ENCODE measurements at places on chromosomes 7 and 10.

- DNase-seq: no peak
These were observed 75.1 kb downstream of the SEMA3D start for GRCh38 chr7:85111761-85112160.

DNA sequence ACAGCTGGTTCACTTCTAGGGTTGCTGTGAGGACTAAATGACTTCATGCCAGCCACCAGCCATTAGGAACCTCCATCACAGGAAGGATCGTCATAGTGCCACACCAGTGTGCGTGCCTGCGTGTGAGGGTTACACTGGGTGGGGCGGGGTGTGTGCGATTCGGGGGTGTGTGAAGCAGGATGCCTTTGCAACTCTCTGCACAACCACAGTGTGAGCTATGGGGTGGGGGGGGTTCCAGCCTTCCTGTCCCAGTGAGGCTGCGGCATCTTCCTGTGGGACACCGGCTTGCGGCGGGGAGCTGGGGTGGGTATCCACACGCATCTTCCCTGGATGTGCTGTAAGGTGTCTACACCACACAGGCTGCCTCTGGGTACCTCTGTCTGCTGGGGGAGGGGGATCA, 6.9 kb upstream of the ELFN1 start:
- DNase-seq: no peak

- DNase-seq: peak; percentile 20
These were observed 281.7 kb downstream of the SORCS3 start for GRCh38 chr10:104922810-104923209.

GRCh38 chr10:59087486-59087885, 89.0 kb upstream of the PHYHIPL start:
- DNase-seq: no peak

DNA sequence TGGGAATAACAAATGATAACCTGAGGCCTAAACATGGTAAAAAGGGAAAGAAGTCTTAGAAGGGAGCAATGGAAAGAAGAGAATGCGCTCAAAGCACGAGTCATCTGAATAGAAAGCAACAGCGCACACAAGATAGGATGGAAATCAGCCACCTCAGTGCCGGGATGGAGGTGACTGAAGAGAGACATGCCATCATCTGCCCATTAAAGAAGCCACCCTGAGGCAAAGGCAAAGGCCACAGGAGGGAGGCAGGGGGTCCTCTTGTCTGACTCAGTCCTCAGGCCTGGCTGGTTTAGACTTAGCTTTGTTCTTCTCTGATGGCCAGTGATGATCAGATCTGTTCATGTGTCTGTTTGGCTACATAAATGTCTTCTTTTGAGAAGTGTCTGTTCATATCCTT, 180.6 kb downstream of the CHCHD3 start:
- no peak for DNase-seq

- DNase-seq: no peak
These were observed 105.0 kb downstream of the PHTF2 start for GRCh38 chr7:77903597-77903996.

DNA sequence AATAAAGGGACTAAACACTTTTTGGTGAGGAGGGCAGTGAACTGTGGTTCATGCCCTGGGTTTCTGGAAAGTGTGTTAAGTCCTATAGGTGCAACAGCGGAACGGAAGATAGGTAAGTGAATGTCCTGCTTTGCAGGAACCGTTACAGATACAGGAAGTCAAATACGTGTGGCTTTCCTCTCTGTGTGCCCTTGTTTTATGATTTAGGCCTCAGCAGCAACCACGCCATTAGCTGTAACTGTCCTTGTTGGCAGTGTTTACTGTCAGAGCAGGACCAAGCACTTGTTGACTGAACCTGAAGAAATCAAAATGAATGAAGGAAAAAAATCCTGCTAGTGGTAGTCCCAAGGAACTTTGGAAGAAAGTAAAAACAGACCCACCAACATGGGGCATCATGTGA, 150.3 kb downstream of the PIP4K2A start:
- DNase-seq: no peak

DNA sequence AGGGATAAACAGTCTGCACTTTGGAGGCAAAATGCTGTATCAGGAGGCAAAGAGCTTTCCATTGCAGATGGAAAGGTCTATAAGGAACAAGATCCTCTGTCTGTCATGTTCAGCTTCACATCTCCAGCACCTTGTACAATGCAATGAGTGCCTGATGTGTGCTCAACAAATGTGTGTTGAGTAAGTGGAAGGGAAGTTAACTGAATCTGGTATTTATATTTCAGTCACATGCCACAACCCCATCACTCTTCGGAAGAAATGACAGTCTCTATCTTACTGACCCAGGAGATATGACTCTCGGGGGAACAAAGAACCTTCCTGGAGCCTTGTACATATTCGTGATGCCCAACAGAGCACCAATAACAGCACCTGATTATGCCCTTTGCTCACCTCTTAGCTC, 20.0 kb upstream of the DNAJC1 start:
- no peak for DNase-seq

GRCh38 chr10:118106426-118106825, 59.7 kb upstream of the RAB11FIP2 start:
- peak; percentile 10 for DNase-seq

DNA sequence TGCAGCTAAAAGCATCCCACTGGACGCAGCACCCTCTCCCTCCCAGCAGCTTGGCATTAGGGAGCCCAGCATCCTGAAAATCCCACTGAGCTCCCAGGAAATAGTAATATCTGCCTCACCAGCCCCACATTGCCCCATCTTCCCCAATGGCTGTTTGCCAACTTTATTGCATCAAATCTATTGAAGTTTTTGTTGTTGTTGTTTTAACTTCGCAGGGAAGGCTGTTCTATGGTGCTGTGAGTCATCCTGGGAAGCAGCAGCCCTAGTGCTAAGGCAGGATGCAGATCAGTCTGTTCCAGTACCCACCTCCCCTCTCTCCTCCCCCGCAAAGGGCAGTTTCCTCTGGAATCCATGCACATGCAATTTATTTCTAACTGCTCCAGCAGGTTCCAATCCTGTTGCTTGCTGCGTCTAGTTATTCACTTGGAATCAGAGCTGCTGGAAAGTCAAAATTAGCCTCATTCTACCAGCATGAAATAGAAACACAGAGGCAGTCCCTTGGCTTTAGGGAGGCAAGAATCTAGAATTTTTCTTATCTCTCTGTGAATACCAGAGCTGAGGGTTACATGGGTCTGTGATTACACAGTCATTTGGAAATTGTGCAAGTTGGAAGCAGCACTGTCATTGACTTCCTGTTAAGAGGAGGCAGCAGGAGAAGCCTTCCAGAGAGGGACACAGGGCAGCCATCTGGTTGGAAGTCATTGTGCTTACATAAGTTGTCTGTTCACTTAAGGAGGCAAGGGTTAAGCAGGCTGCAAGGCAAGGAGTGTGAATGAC, 115.9 kb upstream of the CACUL1 start:
- no peak for DNase-seq

- no peak for DNase-seq
These were observed 537.4 kb downstream of the CNTNAP2 start for GRCh38 chr7:146654048-146654447.

GRCh38 chr7:30880941-30881340, 30.7 kb upstream of the AQP1 start:
- no peak for DNase-seq

DNA sequence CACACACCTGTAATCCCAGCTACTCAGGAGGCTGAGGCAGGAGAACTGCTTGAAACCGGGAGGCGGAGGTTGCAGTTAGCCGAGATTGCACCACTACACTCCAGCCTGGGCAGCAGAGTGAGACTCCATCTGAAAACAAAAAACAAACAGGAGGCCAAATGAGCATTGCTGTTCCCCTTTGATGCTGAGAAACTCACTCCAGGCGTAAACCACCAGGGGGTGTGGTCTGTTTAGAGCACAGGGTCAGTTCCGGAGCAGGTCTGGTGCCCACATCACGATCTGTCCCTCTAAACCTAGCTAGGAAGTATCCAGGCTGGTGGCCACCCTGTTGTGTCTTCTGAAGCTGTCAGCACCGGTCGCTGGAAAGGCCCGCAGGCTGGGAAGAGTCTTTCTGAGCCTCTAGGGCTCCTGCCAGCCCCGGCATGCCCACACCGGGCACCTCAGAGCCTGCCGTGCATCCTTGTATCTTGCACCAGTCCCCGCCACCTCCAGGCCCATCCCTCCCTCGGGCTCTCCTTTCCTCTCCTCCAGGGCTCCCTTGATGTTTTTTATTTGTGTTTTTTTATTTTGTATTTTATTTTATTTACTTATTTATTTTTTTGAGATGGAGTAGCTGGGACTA, 66.3 kb upstream of the SH2B2 start:
- no peak for DNase-seq

GRCh38 chr10:132946311-132946710, 3.9 kb upstream of the CFAP46 start:
- no peak for DNase-seq

GRCh38 chr10:124325633-124325914, 93.1 kb downstream of the OAT start:
- DNase-seq: no peak

DNA sequence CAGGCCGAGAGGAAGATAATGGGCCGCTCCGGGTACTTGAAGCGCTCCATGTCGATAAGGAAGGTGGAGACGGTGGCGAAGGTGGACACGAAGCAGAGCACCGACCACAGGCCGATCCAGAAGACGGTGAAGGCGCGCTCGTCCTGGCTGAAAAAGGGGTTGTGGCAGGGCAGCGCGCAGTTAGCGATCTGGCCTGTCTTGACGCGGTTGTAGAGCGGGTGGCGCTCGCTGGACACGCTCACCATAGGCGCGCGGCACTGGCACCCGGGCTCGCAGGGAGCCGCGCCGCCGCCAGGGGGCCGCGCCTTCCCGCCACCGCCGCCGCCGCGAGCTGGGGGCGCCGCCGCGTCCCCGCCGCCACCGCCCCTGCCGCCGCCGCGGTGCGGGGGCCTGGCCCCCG, 1.6 kb downstream of the FZD8 start:
- peak; percentile 82 for DNase-seq

DNA sequence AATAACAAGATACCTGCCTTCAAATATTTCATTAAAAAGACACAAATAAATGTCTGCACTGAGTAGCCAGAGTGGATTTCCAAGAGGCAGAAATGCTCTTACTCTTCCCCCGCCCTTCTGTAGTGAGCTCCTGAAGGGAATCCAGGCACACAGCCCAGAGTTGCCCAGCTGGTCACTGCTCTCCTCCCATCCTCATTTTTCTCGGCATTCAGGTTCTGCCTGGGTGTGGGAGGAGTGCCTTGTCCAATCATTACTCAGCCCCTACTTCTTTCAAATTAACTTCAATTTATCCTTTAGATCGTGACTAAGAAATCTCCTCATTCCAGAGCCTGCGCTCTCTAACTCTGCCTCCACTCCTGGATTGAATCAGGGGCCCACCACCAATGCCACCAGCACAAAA, 12.2 kb downstream of the CCDC6 start:
- DNase-seq: no peak

GRCh38 chr7:41232086-41232485, 470.8 kb downstream of the INHBA start:
- DNase-seq: no peak

GRCh38 chr7:45407730-45408408, 166.3 kb upstream of the ADCY1 start:
- DNase-seq: no peak

DNA sequence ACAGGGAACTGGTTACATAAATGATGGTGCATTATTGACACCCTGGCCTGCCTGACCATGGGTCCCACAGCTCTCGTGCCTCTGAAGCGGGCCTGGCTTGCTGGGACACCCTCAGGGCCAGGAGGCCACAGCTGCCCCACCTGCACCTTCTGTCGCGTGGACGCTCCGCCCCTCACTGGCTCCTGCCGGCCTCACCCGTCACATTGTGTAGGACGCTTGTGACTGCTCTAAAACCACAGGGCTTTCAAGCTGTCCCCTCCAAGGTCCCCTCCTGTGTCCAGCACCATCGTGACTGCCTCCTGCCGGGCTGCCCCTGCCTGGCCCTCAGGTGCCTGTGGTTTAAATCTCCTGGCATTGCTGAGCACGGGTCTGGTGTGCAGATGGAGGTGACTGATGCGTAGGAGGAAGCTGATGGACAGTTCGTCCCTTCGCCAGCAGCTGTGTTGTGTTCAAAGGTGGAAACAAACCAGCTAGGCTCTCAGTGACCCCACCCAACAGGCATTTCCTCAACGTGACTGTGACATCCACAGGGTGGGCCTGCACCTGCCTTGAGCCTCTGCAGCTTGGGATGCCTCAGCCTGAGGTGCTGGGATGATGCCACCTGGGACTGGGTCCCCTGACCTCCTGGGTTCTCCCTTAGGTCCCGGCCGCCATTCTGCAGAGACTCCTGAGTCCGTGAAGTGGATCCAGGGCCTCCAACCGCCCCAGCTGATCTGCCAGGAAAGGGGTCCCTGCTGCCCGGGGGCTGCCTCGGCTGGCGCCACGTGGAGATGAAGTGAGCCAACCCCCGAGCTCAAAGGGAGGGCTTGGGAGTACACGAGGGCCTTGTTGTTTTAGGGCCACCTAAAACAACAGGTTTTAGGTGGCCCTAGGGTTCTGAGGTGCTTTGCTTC, 148.5 kb downstream of the WDR37 start:
- DNase-seq: peak; percentile 21

- no peak for DNase-seq
These were observed 12.5 kb downstream of the ADK start for GRCh38 chr10:74163319-74164068.

DNA sequence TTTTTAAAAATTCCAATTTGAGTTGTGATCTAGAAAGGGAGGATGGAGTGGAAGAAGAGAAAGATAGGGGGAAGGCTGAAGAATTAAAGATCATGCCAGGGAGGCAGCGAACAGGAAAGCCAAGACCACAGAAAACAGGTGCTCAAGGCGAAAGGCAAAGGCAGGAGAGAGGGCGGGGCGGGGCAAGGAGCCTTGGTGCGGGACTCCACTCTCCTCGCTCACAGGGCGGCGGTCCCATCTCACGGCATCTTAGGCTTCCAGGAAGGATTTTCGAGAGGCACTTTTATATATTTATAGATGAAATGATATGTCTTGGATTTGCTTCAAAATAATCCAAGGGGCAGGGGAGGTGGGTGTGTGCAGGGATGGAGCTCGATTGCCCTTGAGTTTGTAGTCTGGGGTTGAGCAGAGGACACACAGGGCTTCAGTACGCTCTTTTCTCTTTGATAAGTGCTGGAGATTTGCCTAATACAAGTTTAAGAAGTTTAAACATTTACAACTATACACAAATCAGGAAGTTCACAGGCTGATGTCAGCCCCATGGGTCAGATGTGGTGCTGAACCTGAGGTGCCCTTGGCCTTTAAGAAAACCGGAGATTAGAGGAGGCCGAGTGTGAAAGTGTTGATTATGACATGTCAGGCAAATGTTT, 161.1 kb downstream of the PRKAG2 start:
- DNase-seq: no peak

- DNase-seq: no peak
These were observed 252.5 kb downstream of the SLC25A13 start for GRCh38 chr7:96069401-96069800.
